Naive thymus-derived CD8-positive, alpha-beta T cell (primary cell): ENCODE measurements at places on chromosomes 7 and 10. TPM values are rescaled to one million over a fixed set of nuclear protein-coding genes. Genes with fewer than 3 reads are reported as not detected.
A peak's percentile ranks its signal among the peaks of the same experiment; 100 is the strongest.

Gene RAMP3
- total RNA-seq, result not detected

Gene SDK1
- 0.11 TPM for total RNA-seq

Gene CREB5
- total RNA-seq, result 0.23 TPM

Gene ACSM6
- total RNA-seq, result not detected

DNA sequence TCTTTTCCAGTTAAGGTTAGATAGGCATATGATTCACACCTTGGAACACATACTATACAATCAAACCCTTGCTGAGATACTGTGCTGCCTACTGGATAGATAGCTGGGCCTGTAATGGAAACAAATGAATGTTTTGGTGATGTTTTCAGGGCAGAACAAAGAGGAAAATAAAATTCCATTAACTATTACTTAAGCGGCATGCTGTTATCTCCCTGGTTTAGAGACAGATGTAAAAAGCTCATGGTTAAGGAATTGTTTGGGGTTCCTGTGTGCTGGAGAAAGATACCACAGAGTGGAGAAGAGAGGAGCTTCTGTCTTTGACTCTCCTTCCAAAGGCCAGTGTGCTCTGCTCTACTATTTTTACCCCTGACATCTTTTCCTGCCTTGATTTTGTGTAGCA, 341.1 kb downstream of the PLXDC2 start:
- DNase-seq, result no peak

- DNase-seq, result no peak
Observed at GRCh38 chr10:45404087-45404769, 30.2 kb downstream of the ALOX5 start.

DNA sequence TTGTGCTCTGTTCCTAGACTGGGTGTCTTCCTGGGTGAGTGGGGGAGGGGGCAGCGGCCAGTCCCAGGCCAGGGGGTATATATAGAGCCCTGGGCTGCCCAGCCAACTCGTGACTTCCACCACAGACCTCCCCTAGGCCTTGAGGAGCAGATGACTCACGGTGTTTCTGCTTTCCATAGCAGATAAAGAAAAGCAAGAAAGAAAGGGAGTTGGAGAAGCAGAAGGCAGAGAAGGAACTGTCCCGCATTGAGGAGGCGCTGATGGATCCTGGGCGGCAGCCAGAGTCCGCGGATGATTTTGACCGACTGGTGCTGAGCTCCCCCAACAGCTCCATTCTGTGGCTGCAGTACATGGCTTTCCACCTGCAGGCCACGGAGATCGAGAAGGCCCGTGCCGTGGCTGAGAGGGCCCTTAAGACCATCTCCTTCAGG, 10.1 kb downstream of the CALHM2 start:
- no peak for DNase-seq

GRCh38 chr7:24827589-24827988, 70.3 kb upstream of the GSDME start:
- DNase-seq, result no peak

DNA sequence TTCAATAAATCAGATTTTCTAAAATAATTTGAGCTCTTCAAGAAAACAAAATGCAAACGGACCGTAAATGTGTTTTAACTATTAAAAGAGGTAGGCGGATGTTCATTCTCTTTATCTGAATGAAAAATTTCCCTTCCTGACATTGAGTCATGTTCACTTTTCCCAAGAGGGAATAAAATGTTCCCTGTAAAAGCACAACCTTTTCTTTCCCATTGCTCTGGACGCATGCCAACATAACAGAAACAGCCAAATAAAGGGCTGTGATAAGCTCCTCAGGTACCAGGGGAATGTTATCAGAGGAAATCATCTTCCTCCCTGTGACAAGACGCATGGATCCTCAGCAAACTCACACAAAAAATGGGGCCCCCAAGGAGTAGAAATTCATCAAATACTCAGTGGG, 251.8 kb downstream of the MTERF1 start:
- DNase-seq, result no peak

GRCh38 chr10:72009425-72010081, 45.4 kb downstream of the CHST3 start:
- DNase-seq, result no peak

DNA sequence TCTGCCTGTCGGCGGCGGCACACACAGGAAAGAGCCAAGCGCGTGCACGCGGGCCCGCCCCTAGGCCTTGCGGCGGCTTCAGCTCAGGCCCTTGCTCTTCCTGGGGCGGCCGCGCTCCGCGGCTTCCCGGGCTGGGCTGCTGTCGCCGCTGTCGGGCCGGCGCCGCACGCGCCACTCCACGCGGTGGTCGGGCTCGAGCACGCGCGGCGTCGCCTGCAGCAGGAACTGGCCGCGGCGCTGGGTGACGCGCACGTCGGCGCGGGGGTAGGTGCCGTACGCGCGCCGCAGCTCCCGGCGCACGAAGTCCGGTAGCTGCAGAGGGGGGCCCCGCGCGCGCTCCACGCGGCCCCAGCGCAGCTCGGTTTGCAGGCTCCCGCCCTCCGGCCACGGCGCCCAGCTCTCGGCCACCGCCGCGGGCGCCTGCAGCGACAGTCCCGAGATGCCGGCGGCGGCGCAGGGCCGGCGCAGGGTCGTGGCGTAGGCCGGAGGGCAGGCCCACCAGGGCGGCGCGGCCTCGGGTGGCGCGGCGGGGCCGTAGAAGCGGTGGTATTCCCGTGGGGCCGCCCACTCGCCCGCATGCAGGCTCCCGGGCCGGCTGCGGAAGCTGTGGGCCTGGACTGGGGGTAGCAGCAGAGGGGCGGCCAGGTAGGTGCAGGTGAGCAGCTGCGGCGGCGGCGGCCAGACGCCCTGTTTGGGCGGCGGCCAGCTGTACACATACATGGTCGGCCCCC, 804 bp downstream of the C10orf95 start:
- peak; percentile 92 for DNase-seq

DNA sequence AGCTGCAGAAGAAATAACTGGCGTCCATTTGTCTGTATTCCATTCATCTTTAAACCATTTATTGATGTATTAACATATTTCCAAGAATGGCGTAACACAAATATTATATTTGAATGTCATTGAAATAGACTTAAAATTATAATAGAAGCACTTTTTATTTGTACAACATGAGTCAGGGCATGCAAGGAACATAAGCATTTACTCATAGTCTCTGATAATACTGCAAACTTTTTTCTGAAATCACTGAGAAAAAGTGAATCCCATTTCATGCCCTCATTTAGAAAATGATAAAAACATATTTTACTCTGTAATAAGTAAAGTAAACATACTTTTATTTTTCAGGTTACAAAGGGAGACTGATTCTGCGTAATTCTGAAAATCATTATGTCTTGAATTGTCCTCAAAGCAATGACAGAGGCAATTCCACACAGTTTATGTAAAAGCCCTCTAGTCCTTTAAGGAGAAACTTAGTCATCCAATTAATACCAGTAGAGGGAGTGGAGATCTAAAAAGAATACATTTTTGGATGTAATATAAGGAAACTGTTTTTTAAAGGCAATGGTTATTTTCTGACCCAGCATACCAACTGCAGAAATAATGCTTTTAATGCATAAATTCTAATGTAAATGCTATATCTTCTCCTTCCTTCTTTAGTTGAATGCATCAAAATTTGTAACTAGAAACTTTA, 58.1 kb downstream of the AGMO start:
- DNase-seq, result no peak

GRCh38 chr7:15399441-15399840, 162.4 kb downstream of the AGMO start:
- DNase-seq, result no peak

DNA sequence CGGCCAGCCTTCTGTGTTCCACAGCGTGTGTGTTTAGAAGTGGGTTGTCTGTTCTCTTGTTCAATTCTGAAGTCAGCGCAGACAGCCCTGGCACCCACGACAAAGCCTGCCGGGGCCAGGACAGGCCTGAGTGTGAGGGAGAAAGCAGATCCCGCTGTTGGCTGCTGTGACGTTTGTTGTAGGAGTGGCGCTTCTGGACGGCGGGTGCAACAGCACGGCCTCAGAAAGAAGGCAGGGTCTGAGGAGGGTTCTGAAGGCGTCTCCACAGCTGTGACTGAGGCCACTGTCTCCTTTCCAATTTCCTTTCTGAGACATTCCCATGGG, 76.2 kb downstream of the VIPR2 start:
- no peak for DNase-seq

DNA sequence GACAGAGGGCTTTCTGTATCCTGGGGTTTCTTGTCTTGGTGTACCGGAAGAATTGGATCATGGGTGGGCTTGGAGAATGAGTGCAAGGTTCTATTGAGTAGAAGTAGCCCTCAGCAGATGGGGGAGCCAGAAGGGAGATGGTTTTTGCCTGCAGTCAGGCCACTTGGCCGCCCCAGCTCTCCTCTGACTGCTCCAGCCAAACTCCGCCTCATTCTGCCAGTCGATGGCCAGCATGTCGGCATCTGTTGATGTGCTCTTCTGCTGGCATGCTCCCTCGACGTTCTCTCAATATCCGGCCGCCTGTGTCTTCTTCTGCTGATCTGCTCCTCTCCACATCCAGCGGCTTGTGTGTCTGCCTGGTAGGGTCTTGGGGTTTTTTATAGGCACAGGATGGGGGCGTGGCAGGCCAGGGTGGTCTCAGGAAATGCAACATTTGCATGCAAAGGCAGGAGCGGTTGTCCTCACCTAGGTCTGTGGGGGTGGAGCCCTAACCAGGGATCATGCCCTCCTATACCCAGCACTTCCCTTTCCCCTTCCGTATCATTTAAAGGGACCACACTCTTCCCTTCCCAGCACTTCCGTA, 40.2 kb upstream of the TNS3 start:
- no peak for DNase-seq

DNA sequence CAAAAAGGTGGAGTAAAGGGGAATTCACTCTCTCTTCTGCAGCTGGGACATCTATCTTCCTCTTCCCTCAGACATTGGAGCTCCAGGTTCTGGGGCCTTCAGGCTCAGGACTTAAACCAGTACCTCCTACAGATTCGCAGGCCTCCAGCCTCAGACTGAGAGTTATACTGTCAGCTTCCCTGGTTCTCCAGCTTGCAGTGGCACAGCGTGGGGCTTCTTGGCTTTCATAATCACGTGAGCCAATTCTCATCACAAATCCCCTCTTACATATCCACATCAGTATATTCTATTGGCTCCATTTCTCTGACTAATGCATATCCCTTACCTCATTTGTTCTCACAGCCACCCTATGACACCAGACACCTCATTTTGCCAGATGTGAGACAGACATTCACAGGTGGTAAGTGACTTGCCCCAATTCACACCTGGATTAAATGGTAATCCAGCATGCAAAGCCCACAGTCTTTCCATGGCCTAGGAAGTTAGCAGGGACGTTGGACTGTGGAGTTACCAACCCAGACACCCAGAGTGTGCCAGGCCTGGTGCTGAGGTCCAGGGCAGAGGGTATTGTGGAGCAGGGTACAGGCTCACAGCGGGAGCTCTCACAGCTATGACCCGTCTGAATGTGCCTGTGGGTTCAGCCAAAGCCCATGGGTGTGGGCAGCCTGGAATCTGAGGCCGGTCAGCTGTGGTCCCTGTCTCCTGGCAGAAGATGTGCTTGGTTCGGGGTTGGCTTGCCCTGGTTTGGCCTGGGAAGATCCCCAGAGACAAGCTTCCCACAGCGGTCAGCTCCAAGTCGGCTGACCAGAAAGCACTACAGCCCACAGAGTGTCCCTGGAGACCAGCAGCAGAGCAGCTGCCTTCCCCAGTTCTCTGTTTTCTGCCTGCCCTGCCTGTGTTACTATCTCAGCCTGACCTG, 18.4 kb upstream of the ZCCHC24 start:
- no peak for DNase-seq

GRCh38 chr7:42886893-42887505, 24.9 kb downstream of the C7orf25 start:
- no peak for DNase-seq

GRCh38 chr10:61857746-61858145, 43.8 kb upstream of the ARID5B start:
- DNase-seq, result no peak

DNA sequence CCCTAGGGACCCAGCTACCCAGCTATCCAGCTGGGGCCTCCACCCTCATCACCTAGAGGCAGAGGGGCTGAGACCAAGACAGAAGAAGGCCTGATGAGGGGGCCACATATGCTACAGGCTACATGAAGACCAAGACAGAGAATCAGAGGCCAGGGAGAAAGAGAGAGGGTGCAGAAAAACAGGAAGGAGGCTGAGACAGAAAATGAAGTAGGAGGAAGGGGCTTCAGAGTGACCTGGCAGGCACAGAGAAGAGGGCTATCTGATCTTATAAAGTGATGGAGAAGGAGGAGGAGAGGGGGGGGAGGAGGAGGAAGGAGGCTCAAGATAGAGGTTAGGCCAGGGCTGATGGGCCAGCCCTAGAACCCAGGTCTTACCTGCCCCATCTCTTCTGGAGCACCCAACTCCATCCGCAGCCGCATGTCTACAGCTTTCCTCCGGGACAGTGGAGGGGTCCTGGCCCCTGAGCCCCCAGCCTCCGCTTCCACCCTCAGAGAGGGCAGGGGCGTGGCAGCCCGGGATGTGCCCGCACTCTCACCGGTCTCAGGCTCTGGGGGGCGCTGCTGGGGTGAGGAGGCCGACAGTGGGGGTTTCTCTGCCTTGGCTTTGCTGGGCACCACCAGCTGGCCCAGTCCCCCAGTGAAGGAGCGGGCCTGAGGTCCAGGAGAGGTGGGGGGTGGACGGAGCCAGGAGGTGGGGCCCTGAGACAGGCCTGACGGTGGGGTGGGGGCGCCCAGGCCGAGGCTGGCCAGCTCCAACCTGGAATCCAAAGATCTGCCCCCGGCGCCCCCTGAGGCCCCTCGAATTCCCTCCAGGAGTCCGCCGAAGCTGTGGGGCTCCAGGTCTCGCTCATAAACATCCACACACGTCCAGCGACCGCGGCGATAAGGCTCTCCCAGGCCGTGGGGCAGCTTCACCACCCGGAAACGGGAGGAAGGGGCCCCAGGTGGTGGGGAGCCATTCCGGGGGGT, 1.8 kb downstream of the TSC22D4 start:
- DNase-seq, result peak; percentile 38

DNA sequence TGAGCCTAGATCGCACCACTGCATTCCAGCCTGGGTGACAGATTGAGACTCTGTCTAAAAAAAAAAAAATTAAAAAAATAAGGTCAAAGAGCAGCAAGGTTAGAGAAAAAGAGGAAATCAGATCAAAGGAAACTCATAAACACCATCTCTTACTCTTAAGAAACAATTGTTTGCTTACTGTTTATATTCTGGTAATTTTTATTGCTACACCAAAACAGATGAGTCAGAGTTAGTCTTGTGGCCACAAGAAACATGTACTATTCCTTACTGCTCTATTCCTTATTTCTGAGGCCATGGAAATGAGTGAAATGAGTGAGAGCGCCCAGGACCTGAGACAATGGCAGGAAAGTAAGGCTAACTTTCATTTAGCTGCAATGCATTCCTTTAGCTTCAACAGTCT, 387.3 kb downstream of the HPSE2 start:
- DNase-seq, result no peak
